T-helper 17 cell (primary cell): ENCODE measurements at places on chromosomes 3 and 15. TPM values are rescaled to one million over a fixed set of nuclear protein-coding genes. Genes with fewer than 3 reads are reported as not detected.

Gene RTP4
- total RNA-seq: 1.7 TPM

Gene DGKG
- total RNA-seq: 1.9 TPM

Gene PLCH1
- total RNA-seq: 0.15 TPM

Gene SPATA12
- total RNA-seq: not detected

Gene MYRIP
- not detected for total RNA-seq

Gene CTXN2
- total RNA-seq: not detected

Gene CEP19
- 2.1 TPM for total RNA-seq
